Muscle of leg (tissue), 16 donors: ENCODE measurements at places on chromosomes 6 and 20. TPM values are rescaled to one million over a fixed set of nuclear protein-coding genes. Genes with fewer than 3 reads are reported as not detected.

GRCh38 chr6:13304580-13305260 lies 23.6 kb downstream of the TBC1D7 start:
- DNase-seq, result no peak

Gene C6orf15
- not detected for polyA plus RNA-seq

DNA sequence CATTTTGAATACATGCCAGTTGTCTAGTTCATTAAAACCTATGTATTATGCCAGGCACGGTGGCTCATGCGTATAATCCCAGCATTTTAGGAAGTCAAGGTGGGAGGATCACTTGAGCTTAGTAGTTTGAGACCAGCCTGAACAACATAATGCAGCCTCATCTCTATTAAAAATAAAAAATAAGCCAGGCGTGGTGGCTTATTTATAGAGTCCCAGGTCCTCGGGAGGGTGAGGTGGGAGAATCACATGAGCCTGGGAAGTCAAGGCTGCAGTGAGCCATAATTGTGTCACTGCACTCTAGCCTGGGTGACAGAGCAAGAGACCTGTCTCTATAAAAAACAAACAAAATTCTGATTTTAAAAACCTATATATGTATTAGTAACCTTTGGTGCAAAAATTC lies 27.5 kb downstream of the ORC3 start:
- DNase-seq, result no peak

Gene FOXQ1
- polyA plus RNA-seq, result 0.07 TPM

DNA sequence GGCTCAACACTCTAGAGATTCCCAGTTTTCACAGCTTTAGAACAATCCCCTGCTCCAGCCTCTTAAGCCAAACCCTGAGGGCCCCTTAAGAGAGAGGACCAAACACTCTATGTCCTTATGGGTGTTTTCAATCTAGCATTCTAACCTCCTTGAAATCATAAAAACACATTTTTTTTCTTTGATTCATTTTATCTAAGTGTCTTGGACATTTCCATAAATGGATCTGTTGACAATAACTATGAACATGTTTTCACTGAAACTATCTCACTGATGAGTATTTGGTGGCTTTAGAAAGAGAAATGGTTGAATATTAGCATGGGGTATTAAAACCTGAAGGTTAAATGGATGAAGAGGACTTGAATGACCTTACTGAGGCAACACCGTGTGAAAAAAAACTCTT lies 27.6 kb upstream of the PDE7B start:
- no peak for DNase-seq

- no peak for DNase-seq
Measured at GRCh38 chr6:6583836-6584235, 4.7 kb upstream of the LY86 start.

- DNase-seq, result no peak
Measured at GRCh38 chr6:39104528-39104927, 10.5 kb downstream of the SAYSD1 start.

Gene TP53TG5
- 0.69 TPM for polyA plus RNA-seq

Gene CCDC28A
- polyA plus RNA-seq, result 10.0 TPM

DNA sequence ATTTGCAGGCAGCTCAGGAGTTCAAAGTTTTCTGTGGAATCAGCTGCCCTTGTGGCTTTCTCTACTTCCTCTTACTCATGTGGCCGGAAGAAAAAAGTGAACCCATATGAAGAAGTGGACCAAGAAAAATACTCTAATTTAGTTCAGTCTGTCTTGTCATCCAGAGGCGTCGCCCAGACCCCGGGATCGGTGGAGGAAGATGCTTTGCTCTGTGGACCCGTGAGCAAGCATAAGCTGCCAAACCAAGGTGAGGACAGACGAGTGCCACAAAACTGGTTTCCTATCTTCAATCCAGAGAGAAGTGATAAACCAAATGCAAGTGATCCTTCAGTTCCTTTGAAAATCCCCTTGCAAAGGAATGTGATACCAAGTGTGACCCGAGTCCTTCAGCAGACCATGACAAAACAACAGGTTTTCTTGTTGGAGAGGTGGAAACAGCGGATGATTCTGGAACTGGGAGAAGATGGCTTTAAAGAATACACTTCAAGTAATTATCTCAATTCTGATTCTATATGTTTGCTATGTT lies 1.1 kb downstream of the MGME1 start:
- DNase-seq, result peak; percentile 79

- peak; percentile 65 for DNase-seq
Measured at GRCh38 chr20:11216451-11217314, 542.9 kb upstream of the JAG1 start.

- peak; percentile 96 for DNase-seq
Measured at GRCh38 chr6:26270903-26271667, 93.9 kb upstream of the BTN3A2 start.

Gene CLPSL2
- polyA plus RNA-seq, result not detected
